Right lung (tissue), 10 donors: ENCODE measurements at places on chromosomes 12 and 14. TPM values are rescaled to one million over a fixed set of nuclear protein-coding genes. Genes with fewer than 3 reads are reported as not detected.

The CELA1 gene
- polyA plus RNA-seq, result not detected

The CRACR2A gene
- polyA plus RNA-seq, result 3.0 TPM

The NKX2-1 gene
- 148 TPM for polyA plus RNA-seq

The KCNC2 gene
- polyA plus RNA-seq, result 0.13 TPM

The BAZ2A gene
- polyA plus RNA-seq, result 67.1 TPM

GRCh38 chr12:2475984-2476383 is 318.8 kb upstream of the FKBP4 start:
- DNase-seq, result no peak

- no peak for DNase-seq
These were observed 109.5 kb downstream of the BTG1 start for GRCh38 chr12:92036061-92036620.

DNA sequence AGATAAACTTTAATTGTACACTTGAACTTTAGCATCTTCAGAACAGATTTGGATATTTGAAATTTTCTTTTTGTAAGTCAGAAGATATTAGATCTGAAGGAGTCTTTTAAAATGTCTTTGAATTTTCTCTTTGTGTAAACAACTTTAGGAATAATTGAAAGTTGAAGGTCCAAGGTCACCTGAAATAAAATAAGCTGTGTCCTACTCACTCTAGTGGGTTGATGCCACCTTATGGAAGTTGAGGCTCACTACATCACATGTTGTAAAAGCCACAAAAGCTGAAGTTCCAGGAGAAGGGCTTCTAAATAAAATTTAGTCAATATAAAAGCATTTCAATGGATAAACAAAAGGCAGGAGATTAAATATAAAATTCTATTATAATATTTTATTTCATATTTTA is 122.0 kb upstream of the ATXN7L3B start:
- DNase-seq, result no peak

GRCh38 chr12:26809611-26810285 is 23.2 kb downstream of the ITPR2 start:
- no peak for DNase-seq

- no peak for DNase-seq
These were observed 24.1 kb upstream of the EML1 start for GRCh38 chr14:99769123-99769522.

DNA sequence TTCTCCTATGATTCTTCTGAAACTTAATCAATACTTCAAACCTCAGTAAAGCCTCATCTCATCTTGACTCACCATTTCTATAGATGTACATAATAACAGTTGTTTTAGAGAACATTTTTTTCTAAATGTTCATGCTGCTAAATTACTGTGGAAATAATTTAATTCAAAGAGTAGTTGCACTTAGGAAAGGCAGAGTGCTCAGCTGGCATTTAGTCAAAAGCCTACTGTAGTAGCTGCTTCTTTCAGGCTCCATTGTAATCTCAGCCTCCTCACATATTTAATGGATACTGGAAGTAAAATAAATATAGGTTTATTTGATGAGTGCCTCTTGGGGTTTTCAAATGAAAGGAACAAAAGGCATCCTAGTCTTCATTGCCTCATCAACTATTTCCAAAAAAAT is 325.0 kb downstream of the CCER1 start:
- no peak for DNase-seq

DNA sequence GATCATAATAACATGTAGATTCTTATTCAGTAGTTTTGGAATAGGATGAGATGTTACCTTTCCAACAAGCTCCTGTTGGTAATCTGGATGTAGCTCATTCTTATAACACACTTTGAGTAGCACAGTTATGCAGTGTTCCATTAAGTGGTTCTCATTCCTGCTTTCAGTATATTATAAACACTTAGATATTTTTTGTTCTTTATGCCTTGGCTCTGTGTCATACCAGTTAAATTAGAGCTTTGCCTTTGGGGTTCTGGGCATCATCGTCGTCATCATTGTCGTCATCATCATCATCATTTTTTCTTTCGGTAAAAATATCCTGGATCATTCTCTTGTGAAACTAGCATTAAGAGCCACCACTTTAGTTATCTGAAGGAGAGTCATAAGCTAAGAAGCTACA is 87.5 kb downstream of the FUT8 start:
- DNase-seq, result no peak

DNA sequence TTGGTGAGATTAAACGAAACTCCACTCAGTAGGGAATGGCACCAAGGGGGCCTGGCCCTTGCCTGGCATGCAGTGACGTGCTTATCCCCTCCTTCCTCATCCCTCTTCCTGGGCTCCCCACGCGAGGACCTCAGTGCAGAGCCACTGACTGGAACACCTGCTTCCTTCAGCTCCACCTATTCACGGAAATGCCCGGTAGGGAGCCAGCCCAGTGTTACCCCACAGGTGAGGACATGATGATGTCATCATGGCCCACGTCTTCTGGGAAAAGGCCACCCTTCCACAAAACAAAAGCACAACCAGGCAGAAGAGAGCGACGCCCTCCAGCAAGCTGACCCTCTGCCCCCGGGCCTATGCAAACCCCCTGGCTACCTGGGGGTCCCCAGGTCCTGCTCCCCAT is 42.1 kb downstream of the CCDC85C start:
- no peak for DNase-seq

GRCh38 chr12:108822497-108823205 is 34.7 kb downstream of the SSH1 start:
- DNase-seq, result no peak

- no peak for DNase-seq
These were observed 1.1 kb downstream of the TSPAN9 start for GRCh38 chr12:3078086-3078820.

DNA sequence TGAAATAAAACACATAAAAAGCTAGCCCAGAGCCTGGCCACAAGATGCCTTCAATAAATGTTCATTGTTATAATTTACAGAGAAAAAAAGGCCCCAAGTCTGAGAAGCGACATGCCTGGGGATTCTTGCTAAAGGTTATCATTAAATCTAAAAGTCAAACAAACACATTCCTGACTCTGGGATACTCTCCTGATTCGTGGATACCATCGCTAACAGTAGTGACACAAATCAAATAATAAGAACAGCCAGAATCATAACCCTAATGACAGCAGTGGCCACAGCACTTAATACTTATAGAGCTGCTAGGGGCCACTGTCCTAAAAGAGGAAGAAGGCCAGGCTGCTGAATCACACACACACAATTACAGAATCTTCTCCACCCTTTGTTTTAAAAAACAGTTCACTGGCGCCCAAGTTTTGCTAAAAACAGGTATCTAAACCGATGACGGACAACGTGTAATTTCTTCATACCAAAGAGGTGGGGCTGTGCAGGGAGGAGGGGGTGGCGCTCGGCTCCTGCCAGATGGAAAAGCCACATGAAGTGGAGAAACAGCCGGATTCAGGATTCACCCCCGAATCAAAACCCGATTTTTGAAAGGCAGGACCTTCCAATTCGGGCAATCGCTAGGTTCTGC is 1.2 kb downstream of the CLIP1 start:
- peak; percentile 48 for DNase-seq

DNA sequence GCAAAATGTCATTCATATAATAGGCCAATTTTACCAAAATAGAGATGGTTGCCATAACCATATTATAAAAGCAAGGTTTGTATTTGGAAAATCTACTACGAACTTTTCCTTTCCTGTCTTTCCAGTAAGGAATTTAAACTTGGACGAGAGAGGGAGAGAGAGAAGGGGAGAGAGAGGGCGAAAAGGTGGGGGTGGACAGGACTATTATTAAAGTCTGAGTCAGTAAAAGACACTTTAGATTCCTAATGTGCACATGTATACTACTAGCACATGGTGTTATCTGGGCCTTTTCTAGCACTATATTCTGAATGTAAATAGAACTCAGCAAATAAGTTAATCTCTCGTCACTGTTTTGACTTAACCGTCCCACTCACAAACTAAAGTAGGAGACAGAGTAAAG is 30.4 kb upstream of the FBLN5 start:
- no peak for DNase-seq

DNA sequence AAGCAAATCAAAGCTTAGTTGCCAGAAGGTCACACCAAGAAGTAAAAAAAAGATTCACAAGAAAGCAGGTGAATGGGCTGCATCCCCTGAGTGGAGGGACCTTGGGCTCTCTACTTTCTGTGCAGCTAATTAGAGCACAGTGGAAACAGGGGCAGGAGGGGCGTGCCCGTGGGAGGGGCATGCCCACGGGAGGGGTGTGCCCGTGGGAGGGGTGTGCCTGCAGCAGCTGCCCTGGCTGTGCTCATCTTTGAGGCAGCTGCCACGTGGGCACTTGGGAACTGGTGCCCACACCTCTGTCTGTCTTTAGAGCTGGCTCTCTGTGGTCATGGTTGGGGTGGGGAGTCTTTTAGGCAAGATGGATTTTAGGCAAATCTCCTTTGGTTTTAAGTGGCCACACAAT is 60.0 kb downstream of the EML1 start:
- no peak for DNase-seq

DNA sequence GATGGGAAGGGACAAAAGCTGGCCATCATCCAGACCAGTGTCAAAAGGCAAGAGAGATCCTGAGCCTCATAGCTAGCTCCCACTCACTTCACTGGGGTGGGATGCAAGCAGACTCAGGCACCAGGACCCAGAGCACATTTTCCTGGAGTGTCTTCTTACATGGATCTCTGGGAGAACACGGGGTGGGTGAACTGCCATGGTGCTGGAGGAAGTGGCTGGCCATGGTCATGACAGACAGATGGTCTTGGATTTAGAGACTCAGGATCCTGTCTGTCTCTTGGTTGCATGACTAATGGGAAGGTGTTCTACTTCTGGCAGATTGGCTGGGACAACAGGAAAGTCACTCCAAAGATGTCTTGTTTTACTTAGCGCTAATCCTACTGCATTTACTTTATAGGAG is 311.5 kb downstream of the ATP23 start:
- DNase-seq, result no peak

- DNase-seq, result no peak
These were observed 53.7 kb upstream of the PLEKHA5 start for GRCh38 chr12:19075711-19076340.

DNA sequence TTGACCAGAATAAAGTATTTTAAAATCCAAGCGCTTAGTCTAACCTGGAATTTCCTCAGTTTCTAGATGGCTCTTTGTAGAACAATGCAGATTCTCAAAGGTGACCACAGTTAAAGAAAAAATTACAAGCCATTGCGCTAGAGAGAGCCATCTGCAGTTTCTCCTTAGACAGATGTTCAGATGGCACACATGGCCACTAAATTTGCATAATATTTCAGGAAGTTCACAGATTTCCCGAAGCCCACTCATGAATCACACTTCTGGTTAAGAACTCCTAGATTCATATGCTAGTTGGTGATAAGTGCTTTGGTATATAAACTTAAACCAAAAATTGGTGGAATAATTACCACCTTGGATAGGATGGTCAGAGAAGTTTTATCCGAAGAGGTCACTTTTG is 749 bp downstream of the AKAP3 start:
- no peak for DNase-seq

- DNase-seq, result no peak
These were observed 73.3 kb downstream of the B4GALNT3 start for GRCh38 chr12:532908-533565.

DNA sequence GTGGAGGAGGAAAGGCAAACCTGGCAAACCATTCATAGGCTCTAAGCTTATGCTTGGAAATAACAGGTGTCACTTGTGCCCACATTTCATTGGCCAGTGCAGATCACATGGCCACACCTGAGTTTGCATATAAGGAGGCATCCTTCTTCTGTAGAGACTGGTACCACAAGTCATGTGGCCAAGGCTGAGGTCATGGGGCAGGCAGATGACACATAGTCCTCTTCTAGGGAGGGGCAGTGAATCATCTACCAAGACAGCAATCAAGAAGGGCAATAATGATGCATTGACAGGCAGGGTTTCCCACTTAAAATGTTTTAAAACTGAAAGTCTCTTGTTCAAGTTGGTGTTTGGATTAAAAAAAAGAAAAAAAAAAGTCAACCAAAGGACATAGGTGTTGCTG is 77.3 kb downstream of the DAAM1 start:
- no peak for DNase-seq

DNA sequence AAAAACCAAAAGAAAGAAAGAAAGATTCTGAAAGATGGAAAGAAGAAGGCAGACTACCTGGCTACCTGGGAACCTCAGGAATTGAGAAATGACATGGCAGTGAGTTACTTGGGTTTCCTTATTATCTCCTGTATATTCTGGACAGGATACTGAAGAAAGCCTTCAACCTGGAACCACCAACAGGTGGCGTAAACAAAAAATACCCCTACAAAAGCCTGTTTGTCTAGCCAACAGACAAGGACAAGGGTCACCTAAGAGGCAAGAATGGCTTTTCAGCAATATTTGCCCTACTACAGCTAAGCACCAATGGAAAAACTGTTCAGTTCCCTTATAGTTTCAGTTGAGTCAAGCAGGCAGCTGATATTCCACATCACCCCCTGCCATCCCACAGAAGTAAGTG is 274.9 kb downstream of the GPHN start:
- no peak for DNase-seq

- no peak for DNase-seq
These were observed 15.3 kb upstream of the ITPR2 start for GRCh38 chr12:26848156-26848825.

DNA sequence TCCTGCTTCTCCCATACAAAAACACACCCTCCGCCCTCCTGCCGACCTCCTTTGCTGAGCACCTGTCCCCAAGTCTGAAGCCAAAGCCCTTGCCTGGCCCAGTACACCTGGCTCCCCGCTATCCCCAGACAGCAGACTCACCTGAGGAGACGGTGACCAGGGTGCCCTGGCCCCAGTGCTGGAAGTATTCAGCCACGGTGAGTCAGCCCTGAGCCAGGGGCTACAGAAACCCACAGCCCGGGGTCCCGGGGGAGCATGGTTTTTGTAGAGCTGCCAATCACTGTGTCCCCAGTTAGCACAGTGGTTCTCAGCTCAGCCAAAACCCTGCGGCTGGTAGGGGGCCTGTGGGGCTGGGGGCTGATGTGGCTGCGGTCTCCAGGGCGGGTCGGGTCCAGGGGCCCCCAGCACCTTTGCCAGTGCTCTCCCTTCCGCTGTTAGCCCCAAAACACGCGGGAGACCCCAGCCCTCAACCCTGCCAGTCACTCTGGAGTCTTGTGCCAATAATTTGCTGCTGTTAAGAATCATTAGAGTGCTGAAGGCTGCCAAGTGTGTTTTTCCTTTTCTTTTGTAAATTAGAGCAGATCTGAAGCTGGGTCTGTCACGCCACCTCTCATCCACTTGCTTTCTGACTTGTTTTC is 339.0 kb downstream of the TMEM121 start:
- DNase-seq, result no peak

DNA sequence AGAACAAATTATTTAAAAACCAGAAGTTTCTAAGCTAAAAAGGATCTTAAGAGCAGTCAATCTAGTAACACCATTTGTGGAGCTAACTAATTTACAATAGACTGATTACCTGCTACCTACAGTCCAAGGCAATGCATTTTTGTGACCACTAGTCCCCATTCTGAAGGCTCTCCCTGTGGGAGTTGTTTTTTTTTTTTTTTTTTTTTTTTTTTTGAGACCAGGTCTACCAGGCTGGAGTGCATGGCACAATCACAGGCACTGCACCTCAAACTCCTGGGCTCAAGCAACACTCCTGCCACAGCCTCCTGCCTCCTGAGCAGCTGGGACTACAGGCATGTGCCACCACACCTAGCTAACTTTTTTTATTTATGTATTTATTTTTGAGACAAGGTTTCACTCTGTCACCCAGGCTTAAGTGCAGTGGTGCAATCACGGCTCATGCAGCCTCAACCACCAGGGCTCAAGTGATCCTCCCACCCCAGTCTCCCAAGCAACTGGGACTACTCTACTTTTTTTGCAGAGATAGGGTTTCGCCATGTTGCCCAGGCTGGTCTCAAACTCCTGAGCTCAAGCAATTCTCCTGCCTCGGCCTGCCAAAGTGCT is 3.9 kb downstream of the GNPTAB start:
- DNase-seq, result no peak
